ENCODE measurements at places on chromosomes 2 and 18.

GRCh38 chr2:224180810-224181209 is 141.7 kb upstream of the SERPINE2 start:
- DNase-seq, result no peak

DNA sequence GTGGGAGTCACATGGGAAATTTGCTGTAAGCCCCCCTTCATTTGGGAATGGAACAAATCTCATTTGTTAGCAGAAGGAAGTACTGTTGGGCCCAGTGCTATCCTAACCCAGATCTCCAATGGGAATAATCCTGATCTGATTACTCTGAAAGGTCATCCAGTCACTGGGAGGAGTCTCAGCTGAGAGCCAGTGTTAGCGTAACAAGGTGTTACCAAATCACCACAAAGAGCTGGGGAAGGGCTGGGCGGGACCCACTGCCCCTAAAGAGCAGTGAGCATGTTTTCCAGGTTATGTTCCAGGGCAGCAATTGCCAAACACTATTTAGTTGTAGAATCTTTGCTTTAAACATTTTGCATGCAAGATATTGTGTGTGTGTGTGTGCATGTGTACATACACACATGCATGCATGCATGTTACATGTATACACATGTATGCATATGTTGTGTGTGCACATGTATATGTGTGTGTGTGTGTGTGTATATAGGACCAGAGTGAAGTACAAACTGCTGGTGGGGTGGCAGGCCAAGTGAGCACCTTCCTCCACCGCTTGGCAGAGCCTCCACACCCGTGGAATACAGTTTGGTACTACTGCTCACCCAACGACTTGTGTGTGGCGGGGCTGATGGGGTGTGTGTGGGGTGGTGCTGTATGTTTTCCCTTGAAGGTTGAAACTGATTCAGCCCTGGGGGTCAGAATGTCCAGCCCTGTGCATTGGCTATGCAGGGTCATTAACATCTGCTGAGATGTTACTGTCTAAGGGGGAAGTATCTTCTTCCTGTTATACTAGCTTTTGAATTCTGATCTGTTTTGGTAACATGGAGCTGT is 15.2 kb downstream of the INPP5D start:
- no peak for DNase-seq

- DNase-seq, result no peak
Observed at GRCh38 chr2:200662727-200663126, 76.9 kb downstream of the AOX1 start.

DNA sequence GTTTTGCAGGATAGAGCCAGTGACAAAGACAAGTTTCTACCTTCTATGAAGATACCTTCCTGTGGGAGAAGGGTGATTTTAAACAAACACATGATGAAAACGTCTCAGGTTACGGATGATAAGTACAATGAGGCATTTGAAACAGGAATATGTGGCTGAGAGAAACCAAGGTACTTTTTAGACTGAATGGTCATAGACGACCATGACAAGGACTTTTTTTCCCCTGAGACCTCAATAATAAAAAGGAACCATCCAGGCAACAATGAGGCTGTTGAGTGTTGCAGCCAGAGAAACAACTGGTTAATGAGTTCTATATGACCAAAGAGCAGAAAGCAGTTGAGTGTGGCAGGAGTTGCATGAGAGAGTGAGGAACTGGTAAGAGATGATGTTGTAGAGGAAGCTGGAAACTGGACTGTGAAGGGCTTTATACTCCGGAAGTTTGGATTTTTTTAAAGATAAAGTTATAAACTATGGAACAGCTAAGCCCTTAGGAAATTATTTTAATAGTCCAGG is 306.1 kb upstream of the CYRIA start:
- no peak for DNase-seq

- DNase-seq, result no peak
Observed at GRCh38 chr18:51182824-51183223, 14.7 kb downstream of the MEX3C start.

GRCh38 chr2:158459161-158460003 is 2.6 kb downstream of the PKP4 start:
- DNase-seq, result no peak

DNA sequence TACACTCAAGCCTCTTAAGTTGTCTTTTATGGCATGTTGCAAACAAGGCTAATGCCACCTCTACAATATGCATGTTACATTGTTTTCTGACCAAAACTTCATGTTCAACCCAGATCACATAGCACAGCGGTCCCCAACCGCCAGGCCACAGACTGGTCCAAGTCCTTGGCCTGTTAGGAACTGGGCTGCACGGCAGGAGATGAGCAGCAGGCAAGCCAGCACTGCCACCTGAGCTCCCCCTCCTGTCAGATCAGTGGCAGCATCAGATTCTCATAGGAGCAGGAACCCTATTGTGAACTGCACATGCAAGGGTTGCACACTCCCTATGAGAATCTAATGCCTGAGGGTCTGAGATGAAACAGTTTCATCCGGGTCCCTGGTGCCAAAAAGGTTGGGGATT is 324.8 kb upstream of the CHAC2 start:
- DNase-seq, result no peak
